ENCODE measurements at places on chromosomes 6 and 20. TPM values are rescaled to one million over a fixed set of nuclear protein-coding genes. Genes with fewer than 3 reads are reported as not detected.
A peak's percentile ranks its signal among the peaks of the same experiment; 100 is the strongest.

DNA sequence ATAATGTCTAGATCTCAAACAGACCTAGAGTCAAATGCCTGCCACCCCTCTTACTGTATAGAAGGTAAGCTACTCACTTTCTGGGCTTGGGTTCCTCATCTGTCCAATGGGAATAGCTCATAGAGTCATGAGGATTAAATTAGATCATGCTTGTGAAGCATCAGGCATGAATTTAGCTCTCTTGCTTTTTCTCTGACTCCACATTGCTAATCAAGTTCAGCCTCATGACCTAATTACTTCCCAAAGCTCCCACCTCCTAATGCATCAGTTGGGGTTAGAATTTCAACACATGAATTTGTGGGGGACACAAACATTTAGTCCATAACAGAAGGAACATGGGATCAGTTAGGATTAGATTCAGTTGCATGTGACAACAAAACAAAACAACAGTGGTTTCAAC, 4.6 kb upstream of the DDX27 start:
- no peaks in the 10 kb centered on the region for H3K36me3 ChIP-seq
- H3K4me1 ChIP-seq: no peaks in the 10 kb centered on the region
- no peak overlapping the region for H3K27ac ChIP-seq
- no peak overlapping the region for H3K4me3 ChIP-seq
- H3K27me3 ChIP-seq: no peaks in the 10 kb centered on the region
- no peak for DNase-seq

GRCh38 chr20:48609491-48609978, 218.3 kb downstream of the PREX1 start:
- no peaks in the 10 kb centered on the region for H3K36me3 ChIP-seq
- H3K27ac ChIP-seq: no peak overlapping the region
- H3K4me3 ChIP-seq: no peak overlapping the region
- no peaks in the 10 kb centered on the region for H3K4me1 ChIP-seq
- no peak for DNase-seq

GJE1 gene
- not detected for total RNA-seq

DNA sequence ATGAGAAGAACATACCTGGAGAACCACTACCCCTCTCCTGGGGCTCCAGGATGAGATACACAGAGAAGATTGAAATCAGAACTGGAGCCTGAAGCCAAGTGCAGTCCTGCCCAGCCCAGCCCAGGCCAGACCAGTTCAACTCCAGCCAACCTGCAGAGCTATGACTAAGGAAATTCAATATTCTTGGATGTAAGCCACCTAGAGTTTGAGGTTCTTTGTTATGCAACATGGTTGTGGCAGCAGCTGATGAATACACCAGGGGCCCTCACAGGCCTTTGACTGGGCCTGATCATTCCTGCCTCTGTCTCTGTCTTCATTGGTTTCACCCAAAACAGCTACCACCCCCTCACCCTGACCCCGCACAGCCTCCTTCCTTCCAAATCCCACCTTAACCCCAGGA, 167.8 kb downstream of the LRFN2 start:
- H3K4me3 ChIP-seq: no peak overlapping the region
- H3K27ac ChIP-seq: no peak overlapping the region
- H3K27me3 ChIP-seq: no peaks in the 10 kb centered on the region

MTHFD1L gene
- total RNA-seq: 39.6 TPM

DNA sequence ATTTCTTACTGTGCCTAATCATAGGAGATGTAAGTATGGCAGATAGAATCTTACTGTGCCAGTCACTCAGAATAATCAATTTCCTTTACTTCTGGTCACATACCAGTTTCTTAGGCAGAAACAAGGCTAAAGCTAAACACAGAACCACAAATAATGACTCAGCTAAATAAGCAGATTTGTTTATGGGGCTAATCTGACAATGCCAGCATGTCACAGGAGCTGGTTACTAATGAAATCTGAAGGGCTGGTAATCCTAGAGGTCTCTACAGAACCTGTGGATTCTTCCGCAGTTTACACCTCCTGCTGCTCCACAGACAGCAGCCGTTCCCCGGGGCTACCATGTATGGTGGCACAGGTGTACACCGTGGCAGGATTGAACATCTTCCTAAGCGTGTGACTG, 80.8 kb downstream of the LYRM4 start:
- no peaks in the 10 kb centered on the region for H3K36me3 ChIP-seq
- no peak overlapping the region for H3K4me3 ChIP-seq
- H3K27ac ChIP-seq: no peak overlapping the region
- H3K4me1 ChIP-seq: peaks cover 5% of the 10 kb centered on the region
- no peaks in the 10 kb centered on the region for H3K27me3 ChIP-seq
- no peak for DNase-seq

DNA sequence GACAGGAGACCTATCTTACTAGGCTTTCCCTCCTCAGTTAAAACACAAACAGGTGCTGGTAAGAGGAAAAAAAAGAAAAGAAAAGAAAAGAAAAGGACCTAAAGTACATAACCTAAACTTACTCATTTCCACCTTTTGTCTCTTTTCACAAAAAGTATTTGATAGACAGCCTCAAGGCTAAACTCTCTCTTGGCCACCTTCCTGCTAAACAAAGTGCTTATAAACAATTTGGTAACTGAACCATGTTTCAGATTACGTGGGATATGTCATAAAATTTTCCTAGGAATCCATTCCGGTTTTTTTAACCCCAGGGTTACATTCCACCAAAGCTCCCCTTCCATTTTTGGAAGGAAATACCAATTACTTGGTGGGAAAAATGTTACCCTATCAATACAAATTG, 109.0 kb downstream of the PRND start:
- no peaks in the 10 kb centered on the region for H3K27me3 ChIP-seq
- no peak for DNase-seq
- H3K36me3 ChIP-seq: no peaks in the 10 kb centered on the region
- no peak overlapping the region for H3K27ac ChIP-seq
- no peaks in the 10 kb centered on the region for H3K4me1 ChIP-seq

GRCh38 chr20:53655625-53656292, 62.1 kb upstream of the ZNF217 start:
- peaks cover 8% of the 10 kb centered on the region for H3K4me1 ChIP-seq
- no peak for DNase-seq

PAK5 gene
- total RNA-seq: 0.13 TPM

TSBP1 gene
- not detected for total RNA-seq

DNA sequence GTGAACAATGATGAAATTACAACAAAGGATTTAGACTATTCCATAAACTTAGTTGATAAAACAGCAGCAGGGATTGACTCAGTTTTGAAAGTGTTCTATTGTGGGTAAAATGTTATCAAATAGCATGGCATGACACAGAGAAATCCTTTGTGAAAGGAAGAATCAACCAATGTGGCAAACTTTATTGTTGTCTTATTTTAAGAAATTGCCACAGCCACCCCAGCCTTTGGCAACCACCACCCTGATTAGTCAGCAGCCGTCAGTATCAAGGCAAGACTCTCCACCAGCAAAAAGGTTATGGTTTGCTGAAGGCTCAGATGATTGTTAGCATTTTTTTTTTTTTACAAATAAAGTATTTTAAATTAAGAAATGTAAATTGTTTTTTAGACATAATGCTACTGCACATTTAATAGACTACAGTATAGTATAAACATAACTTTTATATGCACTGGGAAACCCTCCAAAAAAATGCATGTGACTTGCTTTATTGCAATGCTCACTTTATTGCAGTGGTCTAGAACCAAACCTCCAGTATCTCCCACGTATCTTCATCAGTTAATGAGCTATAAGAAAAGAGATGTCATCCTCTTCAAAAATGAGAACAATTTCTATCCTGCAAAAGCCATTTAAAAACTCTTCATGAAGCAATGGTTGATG, 162.7 kb downstream of the SOBP start:
- no peak for DNase-seq
- no peaks in the 10 kb centered on the region for H3K36me3 ChIP-seq
- no peaks in the 10 kb centered on the region for H3K27me3 ChIP-seq
- no peak overlapping the region for H3K4me3 ChIP-seq
- no peak overlapping the region for H3K27ac ChIP-seq
- no peaks in the 10 kb centered on the region for H3K4me1 ChIP-seq

- no peaks in the 10 kb centered on the region for H3K4me1 ChIP-seq
- H3K4me3 ChIP-seq: no peak overlapping the region
- no peaks in the 10 kb centered on the region for H3K36me3 ChIP-seq
- no peak overlapping the region for H3K27ac ChIP-seq
These were observed 349.3 kb upstream of the MMS22L start for GRCh38 chr6:97632341-97632740.

TFAP2D gene
- not detected for total RNA-seq

DNA sequence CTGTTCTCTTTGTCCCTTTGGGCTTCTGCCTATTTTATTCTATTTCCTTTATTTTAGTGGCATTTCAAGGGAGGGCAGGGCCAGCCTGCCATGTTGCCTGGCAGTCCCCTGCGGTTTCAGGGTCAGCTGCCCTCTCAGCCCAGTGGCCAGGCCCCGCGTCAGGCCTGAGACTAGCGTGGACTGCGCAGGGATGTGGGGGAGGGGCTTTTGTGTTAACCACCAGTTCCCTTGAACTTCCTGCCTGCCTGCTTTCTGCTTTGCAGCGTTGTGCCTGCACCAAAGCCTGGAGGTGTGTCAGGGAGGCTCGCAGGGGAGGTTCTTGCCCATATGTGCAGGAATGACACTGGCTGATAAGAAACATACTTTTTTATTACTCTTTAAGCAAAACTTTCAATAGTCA, 157.6 kb downstream of the SLC35B3 start:
- no peaks in the 10 kb centered on the region for H3K4me1 ChIP-seq
- no peaks in the 10 kb centered on the region for H3K27me3 ChIP-seq
- H3K4me3 ChIP-seq: no peak overlapping the region
- DNase-seq: no peak
- H3K36me3 ChIP-seq: no peaks in the 10 kb centered on the region

- H3K4me3 ChIP-seq: no peak overlapping the region
- peaks cover 16% of the 10 kb centered on the region for H3K4me1 ChIP-seq
These were observed 75.0 kb downstream of the CNKSR3 start for GRCh38 chr6:154435400-154435945.

DNA sequence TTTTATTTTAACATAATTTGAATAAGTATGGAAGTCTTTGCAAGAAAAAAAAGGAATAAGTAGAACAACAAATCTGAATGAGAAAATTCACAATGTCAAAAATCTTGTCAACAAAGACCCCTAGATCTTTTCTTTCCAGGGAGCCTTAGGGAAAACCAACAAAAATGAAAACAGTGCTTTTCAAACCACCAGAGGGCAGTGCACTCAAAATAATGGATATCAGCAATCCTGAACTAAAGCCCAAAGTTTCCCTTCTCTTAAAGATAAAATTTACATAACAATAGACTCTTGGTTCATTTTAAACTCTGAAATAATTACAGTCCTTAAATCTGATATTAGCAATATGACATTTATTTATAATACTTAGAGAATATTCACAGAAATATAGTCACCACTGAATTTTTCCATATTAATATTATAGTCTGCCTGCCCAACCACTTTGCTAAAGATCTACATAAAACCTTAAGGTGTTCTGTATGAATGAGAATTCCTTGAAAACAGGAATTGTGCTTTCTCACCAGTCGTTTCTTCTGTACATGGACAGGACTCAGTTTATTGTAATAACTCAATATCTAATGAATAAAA, 105.3 kb upstream of the BMP5 start:
- no peak overlapping the region for H3K4me3 ChIP-seq
- DNase-seq: no peak
- no peak overlapping the region for H3K27ac ChIP-seq
- H3K36me3 ChIP-seq: no peaks in the 10 kb centered on the region
- H3K27me3 ChIP-seq: no peaks in the 10 kb centered on the region

- no peaks in the 10 kb centered on the region for H3K27me3 ChIP-seq
- H3K27ac ChIP-seq: no peak overlapping the region
These were observed 947.7 kb upstream of the ADGRB3 start for GRCh38 chr6:67687396-67687795.

GRCh38 chr6:169224185-169224695, 29.4 kb downstream of the THBS2 start:
- no peak overlapping the region for H3K4me3 ChIP-seq
- no peak for DNase-seq
- no peaks in the 10 kb centered on the region for H3K27me3 ChIP-seq
- H3K36me3 ChIP-seq: no peaks in the 10 kb centered on the region
- H3K27ac ChIP-seq: no peak overlapping the region

PGC gene
- not detected for total RNA-seq

NOTCH4 gene
- 30.5 TPM for total RNA-seq

DNA sequence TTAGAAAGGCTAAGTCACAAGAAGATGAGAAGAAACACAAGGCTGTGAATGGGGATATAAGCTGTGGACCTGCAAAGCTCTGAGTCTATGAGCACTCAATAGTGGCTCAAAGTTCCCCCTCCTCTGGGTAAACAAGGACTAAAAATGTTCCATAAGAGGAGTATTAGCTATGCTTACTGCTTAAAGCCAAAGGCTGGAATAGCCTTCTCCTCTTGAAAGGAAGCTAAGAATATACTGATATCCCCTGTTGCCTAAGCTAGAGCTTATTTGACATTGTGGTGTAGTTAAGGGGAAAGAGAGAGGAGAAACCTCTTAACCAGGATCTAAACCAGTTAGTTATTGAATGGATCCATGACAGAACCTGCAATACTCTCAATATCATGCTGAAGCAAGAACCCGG, 45.8 kb downstream of the NOL7 start:
- H3K4me1 ChIP-seq: no peaks in the 10 kb centered on the region
- H3K27me3 ChIP-seq: no peaks in the 10 kb centered on the region

GRCh38 chr20:63168861-63169260, 47.1 kb downstream of the YTHDF1 start:
- H3K36me3 ChIP-seq: no peaks in the 10 kb centered on the region
- H3K4me1 ChIP-seq: no peaks in the 10 kb centered on the region
- H3K27me3 ChIP-seq: no peaks in the 10 kb centered on the region
- H3K27ac ChIP-seq: no peak overlapping the region
- no peak overlapping the region for H3K4me3 ChIP-seq
- DNase-seq: no peak

DNA sequence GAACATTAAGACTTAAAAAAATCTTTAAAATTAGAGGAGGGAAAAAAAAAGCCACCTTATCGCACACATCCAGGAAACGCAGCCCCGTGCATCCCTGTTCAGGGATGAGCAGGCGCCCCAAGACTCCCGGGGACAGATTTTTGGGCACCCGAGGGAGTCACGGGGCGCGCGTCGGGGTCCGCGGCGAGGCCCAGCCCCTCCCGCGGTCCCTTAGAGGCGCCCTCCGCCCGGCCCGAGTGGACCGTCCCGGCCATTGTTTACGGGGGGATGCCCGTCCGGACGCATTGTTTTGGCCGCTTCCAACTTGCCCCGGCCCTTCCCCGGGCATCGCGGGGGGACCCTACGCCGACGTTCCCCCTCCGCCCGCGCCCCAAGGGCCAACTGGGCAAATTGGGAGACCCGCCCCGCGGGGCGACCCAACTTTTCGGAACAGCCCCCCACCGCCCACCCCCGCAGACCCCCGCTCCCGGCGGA, 610 bp downstream of the ZNF217 start:
- peak; percentile 39 for DNase-seq
- H3K27ac ChIP-seq: peak overlapping the region; percentile 99
- H3K4me1 ChIP-seq: peaks cover 2% of the 10 kb centered on the region
- no peaks in the 10 kb centered on the region for H3K36me3 ChIP-seq

DNA sequence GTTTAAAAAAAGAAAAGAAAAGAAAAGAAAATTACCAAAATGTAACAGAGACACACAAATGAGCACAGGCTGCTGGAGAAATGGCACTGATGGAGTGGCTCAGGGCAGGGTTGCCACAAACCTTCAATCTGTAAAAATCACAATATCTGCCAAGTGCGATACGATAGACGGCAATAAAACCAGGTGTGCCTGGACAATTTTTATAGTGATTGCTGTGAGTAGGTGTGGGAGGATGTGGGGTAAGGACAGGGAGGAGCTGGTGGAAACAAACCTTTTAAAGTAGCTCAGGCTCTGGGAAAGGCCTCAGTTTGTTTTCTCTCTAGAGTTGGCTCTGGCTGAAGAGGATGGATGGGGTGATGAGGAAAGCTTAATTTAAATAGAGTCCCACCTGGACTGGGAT, 592.7 kb upstream of the AGPAT4 start:
- H3K36me3 ChIP-seq: no peaks in the 10 kb centered on the region
- no peak for DNase-seq
- H3K27ac ChIP-seq: no peak overlapping the region
- H3K4me1 ChIP-seq: no peaks in the 10 kb centered on the region
- H3K27me3 ChIP-seq: no peaks in the 10 kb centered on the region

Measured in kidney (tissue), 22 donors.